ENCODE measurements at places on chromosomes 5 and 9. TPM values are rescaled to one million over a fixed set of nuclear protein-coding genes. Genes with fewer than 3 reads are reported as not detected.

DNA sequence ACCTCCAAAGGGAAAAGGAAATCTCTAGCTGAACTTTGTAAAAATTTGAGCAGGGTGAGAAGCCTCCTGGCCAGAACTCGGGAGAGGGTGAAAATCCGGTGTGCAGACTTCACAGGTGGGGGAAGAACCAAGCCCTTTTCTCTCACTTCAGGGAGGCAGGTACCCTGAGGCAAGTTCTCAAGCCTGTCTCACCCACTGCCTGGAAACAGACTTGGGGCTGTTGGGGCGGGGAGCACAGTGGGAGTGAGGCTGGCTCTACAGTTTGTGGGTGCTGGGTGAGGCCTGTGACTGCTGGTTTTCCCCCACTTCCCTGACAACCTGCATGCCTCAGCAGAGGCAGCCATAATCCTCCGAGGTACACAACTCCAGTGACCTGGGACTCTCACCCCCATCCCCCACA lies 187.1 kb downstream of the KIF4B start:
- DNase-seq: no peak

DNA sequence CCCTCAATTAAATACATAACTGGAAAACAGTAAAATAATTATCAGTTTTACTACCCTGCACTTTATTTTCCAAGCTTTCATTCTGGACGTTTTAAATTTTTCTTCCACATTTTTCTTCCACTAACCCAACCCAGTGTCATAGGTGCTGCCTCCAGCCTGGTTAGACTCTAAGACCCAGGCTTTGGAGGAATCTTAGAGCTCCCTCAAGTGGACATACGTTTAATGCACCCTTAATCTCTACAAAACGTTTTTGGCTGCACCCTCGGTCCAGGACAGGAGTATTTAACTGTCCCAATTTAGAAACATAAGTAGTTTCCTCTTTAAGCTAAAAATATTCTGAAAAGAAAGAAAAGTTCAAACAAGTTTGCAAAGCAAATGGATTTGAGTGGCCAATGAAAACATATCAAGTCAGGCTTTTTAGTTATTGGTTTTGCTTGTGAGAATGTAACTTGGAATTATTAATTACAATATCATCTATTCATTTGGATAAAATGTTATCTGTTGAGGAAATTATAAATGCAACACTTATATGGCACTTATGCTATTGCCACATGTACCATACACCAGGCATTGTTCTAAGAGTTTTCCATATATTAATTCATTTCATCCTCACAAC lies 38.9 kb downstream of the CDH6 start:
- DNase-seq: no peak

- no peak for DNase-seq
Measured at GRCh38 chr5:152638996-152639552, 234.0 kb upstream of the NMUR2 start.

GRCh38 chr9:129321286-129322021 lies 143.4 kb upstream of the IER5L start:
- peak; percentile 59 for DNase-seq

DNA sequence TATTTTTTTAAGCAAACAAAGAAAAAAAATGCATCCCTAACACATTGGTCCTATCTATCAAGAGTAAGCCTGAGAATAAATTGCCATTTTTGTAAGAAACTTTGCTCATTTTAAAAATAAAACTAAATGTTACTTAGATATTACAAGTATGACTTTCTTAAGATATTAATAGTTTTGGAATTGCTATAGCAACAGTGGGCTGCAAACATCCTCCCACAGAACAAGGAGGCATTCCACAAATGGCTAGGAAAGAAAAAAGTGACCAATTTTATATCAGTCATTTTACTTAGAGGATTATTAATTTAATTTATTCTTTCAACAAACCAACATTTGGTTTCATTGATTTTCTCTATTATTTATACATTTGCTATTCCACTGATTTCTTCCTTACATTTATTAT lies 63.7 kb downstream of the LURAP1L start:
- DNase-seq: no peak

GRCh38 chr5:124641154-124641792 lies 105.2 kb downstream of the ZNF608 start:
- no peak for DNase-seq

DNA sequence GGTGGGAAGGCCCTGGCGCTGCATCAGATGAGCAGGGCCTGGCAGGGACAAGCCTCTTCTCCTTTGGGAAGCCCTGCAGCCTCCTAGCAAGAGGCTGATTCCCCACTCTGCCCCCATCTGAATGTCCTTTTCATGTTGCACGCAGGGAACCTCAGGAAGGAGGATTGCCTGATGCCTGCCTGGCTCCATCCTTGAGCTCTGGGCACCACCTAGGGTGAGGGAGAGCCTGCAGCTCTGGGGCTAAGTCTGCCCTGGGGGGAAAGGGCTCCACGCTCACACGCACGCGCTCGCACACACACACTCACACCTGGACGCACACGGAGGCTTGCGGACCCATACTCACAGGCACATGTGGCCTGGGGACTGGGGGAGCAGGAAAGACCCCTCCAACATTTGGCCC lies 86.6 kb downstream of the LMX1B start:
- DNase-seq: no peak

DNA sequence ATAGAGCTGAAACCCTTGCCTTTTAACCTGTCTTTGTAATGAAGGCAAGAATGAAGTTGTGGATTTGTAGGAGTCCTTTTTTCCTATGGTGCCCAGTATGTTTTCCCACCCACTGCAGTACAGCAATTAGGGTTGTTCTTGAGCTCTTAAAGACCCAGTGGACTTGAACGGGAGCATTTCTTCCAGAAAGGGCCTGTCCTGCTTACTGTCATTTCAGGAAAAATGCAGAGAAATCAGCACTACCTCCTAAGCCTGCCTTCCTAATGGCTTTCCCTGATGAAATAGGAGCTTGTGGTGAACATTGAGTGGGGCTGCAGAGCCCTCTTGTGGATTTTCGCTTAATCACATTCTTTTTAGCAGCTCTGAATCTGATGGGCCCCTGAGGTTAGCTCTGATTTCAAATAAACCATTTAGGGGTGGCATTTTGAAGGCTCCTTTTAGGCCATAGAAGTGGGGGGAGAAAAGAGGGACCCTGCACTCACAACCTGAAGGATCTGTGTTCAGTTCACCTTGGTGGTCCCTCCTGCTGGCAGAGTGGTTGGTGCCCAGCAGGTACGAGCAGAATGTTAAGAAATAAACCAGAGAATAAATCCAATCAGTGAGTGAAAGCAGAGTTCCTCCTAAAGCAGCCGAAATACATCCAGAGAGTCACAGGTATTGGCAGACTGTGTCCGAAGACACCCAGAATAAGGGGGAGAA lies 188.0 kb upstream of the KLF9 start:
- DNase-seq: no peak

DNA sequence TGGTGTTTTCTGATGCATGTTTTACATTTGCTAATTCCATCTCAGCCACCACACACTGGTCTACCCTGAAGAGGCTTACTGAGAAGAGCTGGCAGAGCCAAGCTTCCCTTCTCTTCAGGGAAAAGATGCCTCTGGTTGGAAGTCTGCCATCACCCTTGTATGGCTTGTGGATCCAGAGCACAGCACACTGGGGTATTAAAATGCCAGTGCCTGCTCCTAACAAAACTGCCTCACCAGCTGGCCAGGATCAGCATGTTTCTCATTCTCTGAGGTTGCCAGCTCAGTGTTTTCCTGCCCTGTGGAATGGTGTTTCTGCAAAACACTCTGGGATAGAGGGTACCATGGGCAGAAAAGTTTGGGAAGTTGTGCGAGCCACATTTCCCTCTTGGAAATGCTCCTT lies 31.6 kb upstream of the ZNF618 start:
- DNase-seq: no peak

GRCh38 chr9:125409217-125409636 lies 147.6 kb downstream of the GAPVD1 start:
- no peak for DNase-seq

- DNase-seq: no peak
Measured at GRCh38 chr5:56480705-56481427, 247.7 kb upstream of the ANKRD55 start.

DNA sequence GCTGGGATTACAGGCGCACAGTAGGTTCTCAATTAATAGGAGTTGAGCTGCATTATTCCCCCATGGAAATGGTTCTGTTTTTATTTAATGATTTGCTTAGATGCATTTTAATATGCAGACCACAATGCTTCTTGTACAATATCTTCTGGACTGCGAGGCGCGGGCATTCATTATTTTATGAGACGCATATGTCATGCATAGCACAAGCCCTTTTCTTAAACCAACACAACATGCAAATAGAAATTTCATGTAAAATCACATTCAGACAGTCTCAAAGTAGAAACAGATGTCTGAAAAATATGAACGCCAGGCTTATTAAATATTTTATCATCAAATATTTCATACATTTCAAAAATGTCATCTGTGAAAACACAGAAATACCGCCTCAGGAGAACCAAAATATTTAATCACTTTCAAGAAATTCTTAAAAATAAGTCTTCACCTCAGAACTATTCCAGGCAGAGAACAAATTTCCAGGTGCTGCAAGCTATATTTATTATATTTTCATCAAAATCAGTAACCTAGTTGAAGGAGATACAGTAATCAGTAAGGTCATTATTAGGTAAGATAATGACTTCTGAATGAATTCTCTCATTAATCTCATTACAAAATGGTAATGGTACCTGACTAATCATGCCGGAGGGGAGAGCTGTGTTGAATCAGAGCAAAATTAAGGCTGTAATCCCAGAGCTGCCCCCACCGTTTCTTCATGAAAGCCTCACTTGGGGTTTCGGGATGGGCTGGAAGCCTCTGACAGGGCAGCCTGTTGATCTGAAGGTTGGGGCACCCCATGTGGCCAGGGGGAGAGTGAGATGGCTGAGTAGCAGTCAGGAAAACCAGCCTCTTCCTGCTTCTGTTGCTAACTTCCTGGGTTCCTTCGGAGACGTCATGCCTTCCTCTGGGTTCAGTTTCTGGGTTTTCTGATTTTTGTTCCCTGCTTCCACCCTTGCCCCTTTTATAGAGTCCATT lies 133.9 kb upstream of the ZNF618 start:
- no peak for DNase-seq

- DNase-seq: no peak
Measured at GRCh38 chr9:14373706-14374105, 59.8 kb upstream of the NFIB start.

DNA sequence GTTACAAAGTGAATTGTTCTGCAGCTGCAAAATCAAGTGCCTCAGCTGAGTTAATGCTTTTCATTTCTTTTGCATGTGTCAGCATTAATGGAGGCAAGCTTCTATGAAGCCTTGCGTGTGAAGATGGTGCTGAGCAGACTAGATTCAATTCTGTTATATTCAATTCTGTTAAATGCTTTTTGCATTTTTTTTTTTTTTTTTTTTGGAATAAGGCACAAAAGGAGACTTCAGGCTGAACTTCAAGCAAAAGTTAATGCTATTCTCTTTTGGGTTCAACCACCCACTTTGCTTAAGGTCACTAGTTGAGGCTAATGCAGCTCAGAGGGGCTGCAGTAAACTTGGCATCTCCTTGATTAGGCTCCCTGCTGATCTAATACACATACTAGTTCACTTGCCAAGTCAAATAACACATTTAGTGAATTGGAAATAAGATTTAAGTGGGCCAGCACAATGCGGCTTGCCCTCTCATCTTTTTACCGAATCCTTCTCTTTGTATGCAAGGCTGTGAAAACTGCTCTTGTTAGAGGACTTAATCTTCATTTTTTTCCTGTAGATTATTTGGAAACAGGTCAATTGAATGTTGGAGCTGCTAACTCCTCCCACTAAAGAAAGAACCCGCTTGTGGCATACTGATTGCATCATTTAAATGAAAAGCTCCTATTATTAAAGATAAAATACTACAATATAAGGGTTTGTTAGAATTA lies 1020.2 kb downstream of the NR2F1-AS1 start:
- no peak for DNase-seq

DNA sequence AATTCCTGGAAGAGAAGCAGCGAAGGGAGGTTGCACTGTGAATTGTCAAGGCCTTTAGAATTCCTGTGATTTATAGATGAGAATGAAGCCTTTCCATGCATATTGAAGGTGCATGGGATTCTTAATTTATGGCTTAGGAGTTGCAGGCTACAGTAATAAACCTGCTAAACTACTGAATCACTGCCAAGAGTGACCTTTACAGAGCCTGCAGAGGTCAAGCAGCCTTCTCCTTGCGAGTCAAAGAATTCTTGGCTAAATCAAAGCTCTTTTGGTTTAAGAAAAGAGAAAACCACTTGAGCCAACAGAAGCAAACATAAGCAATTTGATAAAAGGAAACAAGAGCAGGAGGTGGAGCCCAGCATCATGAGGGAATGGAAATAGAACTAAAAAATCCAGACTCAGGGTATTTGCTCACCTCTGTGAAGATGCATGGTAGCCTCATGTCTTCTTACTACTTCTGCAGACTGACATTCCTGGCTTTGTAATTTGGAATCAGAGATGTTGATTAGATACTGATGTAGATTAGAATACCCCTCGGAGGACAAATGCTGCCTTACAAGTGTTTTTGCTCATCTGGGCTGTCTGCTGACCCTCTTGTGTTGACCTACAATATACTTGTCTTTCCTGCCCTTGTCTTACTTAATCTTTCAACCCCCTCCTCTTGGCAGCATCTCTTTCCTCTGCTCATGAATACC lies 90.3 kb upstream of the IFNK start:
- DNase-seq: no peak

- no peak for DNase-seq
Measured at GRCh38 chr5:164921722-164922121, 1416.3 kb downstream of the MAT2B start.

- no peak for DNase-seq
Measured at GRCh38 chr9:95506678-95507463, 9.9 kb downstream of the PTCH1 start.

GRCh38 chr5:109567374-109568044 lies 122.2 kb upstream of the MAN2A1 start:
- DNase-seq: no peak

The SCGB3A2 gene
- total RNA-seq: not detected

The MYMK gene
- total RNA-seq: not detected

The FCN2 gene
- total RNA-seq: 1.2 TPM

The MRPS2 gene
- total RNA-seq: 25.9 TPM

The BSPRY gene
- 0.19 TPM for total RNA-seq

The RIMOC1 gene
- total RNA-seq: 30.6 TPM

The PCDHGA5 gene
- 2.7 TPM for total RNA-seq

The SPATA9 gene
- 3.5 TPM for total RNA-seq

The WNT8A gene
- total RNA-seq: not detected

The FSTL4 gene
- total RNA-seq: not detected
